Breast epithelium (tissue), 4 donors: ENCODE measurements at places on chromosomes 11 and 22.

GRCh38 chr11:132853886-132854285, 678.4 kb downstream of the OPCML start:
- no peak for DNase-seq

DNA sequence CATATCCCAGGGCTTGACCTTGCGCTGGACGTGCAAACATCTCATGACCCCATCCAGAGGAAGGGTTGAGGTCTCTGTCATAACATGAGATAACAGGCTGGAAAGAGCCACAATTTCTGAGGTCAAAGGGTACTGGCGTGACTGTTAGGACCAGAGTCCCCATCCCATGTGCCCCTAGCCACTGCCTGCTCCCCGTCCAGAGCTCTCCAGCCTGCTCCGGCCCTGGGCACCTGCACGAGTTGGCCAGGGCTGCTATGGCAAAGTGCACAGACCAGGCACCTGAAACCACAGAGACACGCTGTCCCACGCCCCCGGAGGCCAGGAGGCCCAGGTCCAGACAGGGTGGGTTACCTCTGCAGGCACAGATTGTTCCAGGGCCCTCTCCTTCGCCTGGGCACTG, 58.9 kb downstream of the SHANK2 start:
- DNase-seq, result no peak

- DNase-seq, result no peak
Observed at GRCh38 chr11:34345540-34345876, 12.3 kb downstream of the ABTB2 start.

DNA sequence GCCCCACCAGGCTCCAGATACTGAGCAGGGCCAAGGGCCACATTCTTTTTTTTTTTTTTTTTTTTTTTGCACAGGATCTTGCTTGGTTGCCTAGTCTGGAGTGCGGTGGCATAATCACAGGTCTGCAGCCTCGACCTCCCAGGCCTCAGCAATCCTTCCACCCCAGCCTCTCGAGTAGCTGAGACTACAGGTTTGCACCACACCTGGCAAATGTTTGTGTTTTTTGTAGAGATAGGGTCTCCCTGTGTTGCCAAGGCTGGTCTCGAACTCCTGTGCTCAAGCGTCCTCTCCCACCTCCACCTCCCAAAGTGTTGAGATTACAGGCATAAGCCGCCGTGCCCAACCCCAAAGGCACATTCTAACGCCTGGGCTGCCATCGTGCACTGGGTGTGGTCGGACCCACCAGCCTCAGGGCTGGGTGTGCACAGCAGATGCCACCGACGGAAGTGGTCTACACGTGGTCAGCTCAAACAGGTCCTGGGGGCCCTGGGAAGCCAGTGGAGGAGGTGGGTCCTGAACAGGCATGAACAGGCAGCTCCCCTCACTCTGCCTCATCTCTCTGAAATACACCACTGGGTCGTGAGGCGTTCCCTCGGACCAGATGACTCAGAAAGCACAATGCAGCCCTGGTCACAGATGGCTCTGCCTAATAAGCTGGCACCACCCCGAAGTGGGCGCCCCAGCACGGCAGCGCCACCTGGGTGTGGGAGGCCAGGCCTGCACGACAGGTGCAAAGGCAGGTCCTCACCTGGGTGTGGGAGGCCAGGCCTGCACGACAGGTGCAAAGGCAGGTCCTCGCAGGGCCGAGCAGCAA, 5.1 kb upstream of the B4GALNT4 start:
- peak; percentile 79 for DNase-seq

DNA sequence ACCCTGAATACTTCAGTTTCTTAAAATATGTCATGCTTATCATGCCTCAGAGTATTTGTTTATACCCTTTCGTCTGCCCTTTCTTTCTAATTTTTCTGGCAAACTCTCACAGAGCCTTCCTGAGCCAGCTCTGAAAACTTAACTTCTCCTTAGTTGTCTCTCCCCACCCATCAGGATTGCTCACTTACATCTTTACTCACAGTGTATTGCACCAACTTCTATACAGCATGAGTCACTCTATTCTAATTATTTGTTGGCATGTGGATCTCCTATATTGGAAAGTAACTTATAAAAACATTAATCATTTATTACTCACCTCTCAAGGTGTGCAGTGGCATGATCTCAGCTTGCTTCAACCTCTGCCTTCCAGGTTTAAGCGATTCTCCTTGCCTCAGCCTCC, 114.9 kb downstream of the FANCF start:
- DNase-seq, result no peak

GRCh38 chr22:32144496-32145274, 14.4 kb downstream of the C22orf42 start:
- DNase-seq, result no peak
